T-cell (primary cell): ENCODE measurements at places on chromosomes 7 and 10. TPM values are rescaled to one million over a fixed set of nuclear protein-coding genes. Genes with fewer than 3 reads are reported as not detected.

Gene PRTFDC1
- total RNA-seq: 0.76 TPM

DNA sequence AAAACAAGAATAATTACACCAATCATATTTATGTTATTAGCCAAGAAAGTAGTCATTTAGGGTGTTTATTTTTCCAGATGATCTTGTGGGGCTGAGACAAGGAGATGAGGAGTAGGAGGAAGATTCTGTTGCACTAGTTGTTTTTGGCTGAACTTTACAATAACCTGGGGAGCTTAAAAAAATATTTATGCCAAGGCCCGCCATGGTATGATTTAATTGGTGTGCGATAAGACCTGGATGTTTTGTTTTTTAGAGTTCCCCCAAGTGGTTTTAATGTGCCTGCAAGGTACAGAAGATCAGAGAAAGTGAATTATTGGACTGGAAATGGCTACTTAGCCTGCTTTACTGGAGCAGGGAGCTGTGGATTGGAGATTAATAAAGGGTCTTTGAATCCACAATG lies 7.1 kb upstream of the ZNF282 start:
- DNase-seq: no peak

GRCh38 chr7:83684928-83685327 lies 36.0 kb upstream of the SEMA3E start:
- no peak for DNase-seq

- DNase-seq: no peak
Measured at GRCh38 chr7:17632384-17632783, 307.9 kb downstream of the SNX13 start.
